Small intestine (tissue), 16 donors: ENCODE measurements at places on chromosomes 5 and 9.

DNA sequence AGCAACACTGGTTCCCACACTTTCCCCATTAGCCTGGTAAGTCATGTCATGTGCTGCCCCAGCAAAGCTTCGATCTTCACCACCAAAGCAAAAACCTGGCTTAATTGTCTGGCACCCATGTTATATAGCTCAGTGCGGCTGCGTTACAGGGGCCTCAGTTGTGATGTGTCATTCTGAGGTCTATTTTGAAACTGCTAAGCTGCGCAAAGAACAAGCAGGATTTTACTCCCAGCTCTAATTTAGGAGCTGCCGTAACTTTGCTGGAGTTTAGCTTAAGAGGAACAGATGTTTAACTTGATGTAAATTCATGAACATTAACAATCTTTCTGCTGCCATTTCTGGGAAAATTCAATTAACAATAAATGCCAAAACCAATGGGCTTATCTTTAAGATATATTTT, 274.1 kb downstream of the HSPA4 start:
- no peak for DNase-seq

- DNase-seq, result no peak
Measured at GRCh38 chr9:131874447-131874846, 134.6 kb upstream of the RAPGEF1 start.

DNA sequence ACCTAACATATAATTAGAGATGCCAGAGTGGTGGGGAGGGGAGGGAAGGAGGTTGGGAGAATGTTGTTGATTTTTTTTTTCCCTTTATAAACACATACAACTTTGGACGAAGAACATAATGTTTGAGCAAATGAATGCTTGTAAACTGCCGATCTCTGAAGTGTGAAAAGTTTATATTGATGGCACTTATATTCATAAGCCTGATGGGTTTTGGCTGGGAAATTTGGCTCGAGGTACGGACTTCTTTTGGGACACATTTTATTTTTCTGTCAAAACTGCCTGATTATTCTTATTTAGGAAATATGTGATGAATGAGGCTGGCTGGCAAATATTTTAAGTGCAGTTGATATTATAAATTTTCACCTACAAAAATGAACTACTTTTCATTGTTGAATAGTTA, 9.9 kb downstream of the DAPK1 start:
- DNase-seq, result no peak

DNA sequence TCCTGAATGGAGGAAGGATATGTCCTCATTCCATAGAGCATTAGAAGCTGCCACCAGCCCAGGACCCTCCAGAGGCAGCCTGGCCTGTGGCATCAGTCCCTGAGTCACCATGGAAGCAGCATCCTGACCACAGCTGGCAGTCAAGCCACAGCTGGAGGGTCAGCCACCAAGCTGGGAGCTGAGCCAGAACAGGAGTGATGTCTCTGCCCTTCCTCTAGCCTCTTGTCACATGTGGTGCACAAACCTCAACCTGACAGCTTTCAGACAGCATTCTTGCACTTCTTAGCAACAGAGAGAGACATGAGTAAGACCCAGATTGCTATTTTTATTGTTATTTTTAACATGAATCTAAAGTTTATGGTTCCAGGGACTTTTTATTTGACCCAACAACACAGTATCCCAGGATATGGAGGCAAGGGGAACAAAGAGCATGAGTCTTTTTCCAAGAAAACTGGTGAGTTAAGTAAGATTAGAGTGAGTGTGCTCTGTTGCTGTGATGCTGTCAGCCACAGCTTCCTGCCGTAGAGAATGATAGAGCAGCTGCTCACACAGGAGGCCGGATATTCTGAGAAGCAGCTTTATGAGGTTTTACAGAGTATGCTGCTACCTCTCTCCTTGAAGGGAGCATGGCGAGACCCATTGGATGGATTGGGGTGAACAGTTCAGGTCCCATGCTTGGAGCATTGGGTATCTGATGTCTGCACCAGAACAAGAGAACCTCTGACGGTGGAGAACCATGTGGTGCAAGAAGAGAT, 13.0 kb upstream of the CYFIP2 start:
- peak; percentile 66 for DNase-seq

DNA sequence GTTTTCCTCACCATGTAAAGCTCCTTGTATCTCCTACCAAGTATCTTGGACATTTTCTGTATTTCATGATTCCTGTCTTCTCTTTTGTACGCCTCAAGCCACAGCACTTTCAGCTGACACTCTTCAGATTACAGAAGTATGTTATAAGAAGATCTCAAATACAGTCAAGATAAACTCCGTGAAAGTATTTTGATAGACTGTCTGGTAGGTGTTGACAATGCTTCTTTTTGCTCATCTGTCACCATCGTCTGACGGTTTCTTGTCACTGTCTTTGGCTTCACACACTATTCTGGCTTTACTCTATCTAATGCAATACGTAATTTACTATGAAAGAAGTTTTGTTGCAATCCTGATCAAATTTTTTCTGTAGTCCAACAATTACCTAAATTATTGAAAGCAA, 294.5 kb upstream of the CDH12 start:
- DNase-seq, result no peak

DNA sequence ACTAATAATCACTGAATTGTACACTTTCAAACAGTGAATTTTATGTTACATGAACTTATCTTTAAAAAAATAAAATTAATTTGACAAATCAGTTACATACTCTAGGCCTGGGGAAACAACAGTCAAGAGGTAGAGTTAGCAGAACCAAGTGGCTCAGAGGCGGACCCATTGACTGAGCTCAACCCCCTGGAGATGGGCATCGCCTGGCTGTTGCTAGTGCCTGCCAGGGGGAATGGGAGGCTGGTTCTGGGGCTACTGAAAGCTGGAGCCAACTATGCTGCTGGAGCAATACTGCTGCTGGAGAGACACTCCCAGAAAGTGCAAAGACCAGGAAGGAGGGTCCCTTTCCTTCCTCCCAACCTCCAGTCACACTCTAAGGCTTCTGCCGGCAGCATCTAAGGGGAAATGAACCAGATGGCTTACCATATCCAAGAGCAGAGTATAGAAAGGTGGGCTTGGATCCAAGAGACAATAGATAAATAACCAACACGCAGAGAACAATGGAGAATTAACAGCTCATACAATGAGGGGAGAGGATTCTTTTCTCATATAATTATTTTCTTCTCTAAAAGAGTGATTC, 40.3 kb upstream of the ANKRD55 start:
- no peak for DNase-seq
